ENCODE measurements at places on chromosomes 16 and 17. TPM values are rescaled to one million over a fixed set of nuclear protein-coding genes. Genes with fewer than 3 reads are reported as not detected.

GRCh38 chr17:40056379-40057015, 2.3 kb upstream of the MED24 start:
- no peak for DNase-seq

- DNase-seq: no peak
Observed at GRCh38 chr17:21357281-21357680, 18.9 kb upstream of the KCNJ12 start.

KRT25 gene
- total RNA-seq: not detected

GRCh38 chr17:71455219-71455618, 665.6 kb upstream of the SOX9 start:
- no peak for DNase-seq

DNA sequence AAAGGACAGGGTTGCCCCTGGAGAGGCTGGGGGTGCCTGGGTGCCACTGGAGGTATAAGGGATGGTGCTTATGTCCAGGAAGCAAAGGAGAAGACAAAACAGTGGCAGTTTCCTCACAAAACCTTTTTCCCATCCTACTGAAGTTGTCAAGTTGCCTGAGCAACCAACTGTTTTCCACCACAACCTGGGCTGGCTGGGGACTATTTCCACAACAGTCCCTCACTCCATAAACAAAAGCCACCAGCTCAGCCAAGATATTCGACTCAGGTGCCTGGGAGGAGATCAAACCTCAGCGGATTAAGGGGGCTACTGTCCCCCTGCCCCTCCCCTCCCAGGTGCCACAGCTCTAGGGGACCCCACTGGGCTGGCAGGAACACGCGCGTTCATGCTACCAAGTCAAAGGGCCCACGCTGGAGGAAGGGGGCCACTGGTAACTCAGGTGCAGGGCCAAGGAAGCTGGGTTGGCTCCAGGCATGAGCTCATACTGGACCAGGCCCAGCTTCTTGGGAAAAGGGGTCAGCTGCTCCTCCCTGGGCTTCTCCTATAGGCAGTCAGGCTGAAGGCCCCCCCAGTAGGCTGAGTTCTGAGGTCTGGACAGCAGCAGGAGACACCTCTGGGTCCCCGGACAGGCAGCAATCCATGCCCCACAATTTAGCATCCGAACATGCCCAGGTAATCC, 45.7 kb upstream of the MRPS23 start:
- DNase-seq: no peak

DNA sequence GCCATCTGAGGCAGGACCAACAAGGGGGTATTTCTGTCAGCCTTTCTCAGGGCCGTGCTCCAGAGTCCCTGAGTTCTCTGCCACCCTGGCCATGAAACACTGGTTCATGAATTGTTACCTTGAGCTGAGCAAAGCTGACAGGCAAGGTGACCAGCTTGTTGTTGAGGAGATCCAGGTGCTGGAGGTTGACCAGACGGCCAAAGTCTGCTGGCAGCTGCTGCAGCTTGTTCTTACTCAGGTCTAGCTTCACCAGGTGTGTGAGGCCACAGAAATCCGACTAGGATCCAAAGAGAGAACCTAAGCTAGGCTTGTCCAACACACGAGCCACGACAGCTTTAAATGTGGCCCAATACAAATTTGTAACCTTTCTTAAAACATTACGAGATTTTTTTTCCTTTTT, 4.7 kb downstream of the LRRC59 start:
- DNase-seq: no peak

GRCh38 chr17:79039171-79039570, 15.2 kb downstream of the C1QTNF1 start:
- DNase-seq: no peak

UTP4 gene
- 39.1 TPM for total RNA-seq

GNG13 gene
- total RNA-seq: not detected

- DNase-seq: peak; percentile 1
Observed at GRCh38 chr16:77499373-77500285, 64.8 kb upstream of the ADAMTS18 start.

MYH2 gene
- not detected for total RNA-seq

COL1A1 gene
- total RNA-seq: 26.1 TPM

DNA sequence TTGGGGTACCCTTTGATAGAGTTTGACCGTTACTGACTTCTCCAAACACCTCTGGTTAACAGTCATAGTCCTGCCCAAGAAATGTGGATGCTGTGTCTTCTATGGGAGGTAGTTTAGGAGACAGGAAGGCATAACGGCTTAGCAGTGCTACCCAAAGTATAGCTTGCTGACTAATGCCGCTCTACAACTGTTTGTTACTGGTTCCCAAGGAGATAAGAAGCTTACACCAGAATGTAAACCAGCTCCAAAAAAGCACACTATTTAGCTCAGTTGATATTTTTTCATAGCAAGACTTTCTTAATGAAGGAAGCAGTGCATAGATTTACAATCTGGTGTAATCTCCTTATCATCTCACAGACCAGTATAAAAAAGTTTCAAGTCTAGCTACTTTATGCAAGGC, 95.7 kb downstream of the HS3ST3B1 start:
- DNase-seq: no peak

DNA sequence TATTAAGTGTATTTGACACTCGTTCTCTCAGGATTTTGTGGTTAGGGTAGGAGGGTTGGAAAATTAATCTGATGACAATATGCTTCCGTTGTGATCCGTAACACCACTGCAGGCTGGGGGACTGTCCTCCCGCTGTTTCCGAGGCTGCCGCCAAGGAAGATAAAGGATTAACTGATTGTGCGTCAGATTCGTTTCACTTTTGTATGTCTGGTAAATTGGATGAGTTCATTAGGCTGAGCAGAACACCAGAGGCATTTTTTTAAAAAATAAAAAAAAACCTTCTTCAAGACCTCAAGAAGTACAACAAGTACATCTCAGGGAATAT, 486.7 kb upstream of the SALL1 start:
- no peak for DNase-seq

HCRT gene
- 0.41 TPM for total RNA-seq

DNA sequence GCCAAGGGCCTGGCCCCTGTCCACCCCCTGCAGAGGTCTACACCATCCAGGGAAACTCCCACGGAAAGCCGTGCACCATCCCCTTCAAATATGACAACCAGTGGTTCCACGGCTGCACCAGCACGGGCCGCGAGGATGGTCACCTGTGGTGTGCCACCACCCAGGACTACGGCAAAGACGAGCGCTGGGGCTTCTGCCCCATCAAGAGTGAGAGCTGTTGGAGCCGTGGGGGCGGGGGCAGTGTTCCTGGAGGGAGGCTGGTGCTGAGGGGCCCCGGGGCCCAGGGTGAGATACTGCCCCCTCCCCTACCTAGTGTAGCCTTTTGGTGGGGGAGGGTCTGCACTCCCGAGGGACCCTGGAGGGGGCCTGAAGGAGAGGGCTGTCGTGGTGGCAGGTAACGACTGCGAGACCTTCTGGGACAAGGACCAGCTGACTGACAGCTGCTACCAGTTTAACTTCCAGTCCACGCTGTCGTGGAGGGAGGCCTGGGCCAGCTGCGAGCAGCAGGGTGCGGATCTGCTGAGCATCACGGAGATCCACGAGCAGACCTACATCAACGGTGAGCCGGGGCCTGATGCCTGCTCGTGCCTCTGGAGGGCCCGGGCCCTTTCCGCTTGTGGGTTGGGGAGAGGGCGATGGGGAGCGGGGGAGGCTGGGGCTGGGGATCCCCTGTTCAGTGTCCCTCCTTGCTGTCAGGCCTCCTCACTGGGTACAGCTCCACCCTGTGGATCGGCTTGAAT, 38.8 kb downstream of the MRC2 start:
- DNase-seq: peak; percentile 8

CCL3 gene
- 2.0 TPM for total RNA-seq

DNA sequence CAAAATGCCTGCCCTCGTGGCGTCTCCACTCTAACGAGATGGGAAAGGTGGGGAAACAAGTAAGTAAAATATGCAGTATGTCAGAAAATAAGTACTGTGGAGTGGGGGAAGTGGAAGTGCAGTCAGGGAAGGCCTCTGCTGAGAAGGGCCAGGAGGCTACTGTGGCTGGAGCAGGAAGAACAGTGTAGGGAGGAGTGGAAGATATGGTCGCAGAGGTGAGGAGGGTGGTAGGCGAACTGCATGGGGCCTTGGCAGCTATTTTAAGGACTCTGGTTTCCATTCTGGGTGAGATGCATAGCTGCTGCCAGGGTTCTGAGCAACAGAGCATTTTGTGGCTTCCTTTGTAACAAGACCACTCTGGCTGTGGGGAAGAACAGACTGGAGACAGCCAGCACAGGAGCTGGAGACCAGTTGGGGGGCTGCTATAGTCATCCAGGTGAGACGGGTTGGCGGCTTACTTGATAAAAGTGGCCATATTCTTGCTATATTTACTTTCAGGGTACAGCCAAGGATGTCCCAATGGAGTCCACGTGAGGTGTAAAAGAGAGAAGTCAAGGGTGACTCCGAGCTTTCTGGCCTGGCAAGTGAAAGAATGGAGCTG, 42.6 kb downstream of the CYTH1 start:
- no peak for DNase-seq

DNA sequence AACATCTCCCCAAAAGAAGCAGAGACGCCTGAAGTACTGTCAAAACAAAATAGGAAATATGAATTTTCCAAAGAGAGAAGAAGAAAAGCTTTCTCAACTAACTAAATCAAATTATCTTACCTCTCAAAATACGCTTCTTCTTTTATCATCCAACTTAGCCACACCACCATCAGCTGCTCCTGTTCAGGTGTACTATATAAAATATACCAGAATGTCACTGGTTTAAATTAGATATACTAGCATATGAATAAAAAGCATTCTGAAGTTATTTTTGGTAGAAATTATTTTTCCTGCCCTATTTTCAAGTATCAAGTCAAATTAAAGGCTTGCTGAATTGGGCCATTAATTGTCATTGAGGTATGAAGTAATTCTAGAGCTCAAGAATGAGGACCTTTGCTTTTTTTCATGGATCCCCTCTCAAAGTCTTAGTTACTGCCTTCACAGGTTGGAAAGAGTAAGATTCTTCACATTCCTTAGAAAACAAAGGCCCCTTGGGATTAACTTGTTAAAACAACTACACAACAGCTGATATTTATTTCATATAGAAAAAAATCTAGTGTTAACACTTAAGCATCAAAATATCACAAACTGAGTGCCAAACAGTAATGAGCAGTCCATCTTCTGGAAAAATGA, 30.1 kb downstream of the INTS2 start:
- no peak for DNase-seq

NDRG4 gene
- 230 TPM for total RNA-seq

DNA sequence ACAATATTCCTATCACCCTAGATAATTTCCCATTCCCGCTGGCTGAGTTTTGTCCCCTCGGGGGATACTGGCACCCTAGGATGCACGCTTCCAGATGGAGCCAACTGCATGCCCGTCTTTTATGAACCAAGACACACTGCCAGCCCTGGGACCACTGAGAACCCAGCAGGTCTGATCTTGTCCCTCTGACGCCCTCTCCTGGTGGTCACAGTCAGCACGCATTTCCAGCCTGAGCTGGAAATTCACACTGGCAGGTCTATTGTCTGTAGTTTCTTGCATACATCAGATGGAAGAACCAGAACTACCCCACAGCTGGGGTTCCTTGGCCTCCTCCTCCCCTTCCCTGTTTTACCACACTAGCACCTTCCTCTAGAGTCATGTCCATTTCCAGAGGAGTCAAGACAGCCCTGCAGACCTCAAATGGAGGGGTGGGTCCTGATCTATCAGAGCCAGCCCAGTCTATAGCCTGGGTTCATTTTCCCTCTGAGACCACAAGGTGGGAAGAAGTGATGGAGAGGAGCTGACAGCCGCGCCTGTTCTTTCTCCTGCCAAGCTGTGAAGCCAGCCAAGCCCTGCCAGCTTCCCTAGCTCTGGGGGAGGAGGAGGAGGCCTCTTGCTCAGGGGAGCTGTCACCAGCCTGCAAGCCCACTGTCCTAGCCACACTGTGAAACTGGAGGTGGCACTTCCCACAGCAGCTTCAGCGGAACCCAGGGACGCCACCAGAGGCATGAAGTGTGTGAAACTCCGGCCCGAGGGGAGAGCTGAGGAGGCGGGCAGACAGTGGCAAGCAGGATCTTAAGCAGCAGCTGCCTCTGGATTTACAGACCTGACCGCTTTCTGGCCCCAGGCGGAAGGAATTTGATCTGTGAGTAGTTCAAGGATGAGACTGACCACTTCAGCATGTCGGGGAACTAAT, 29.3 kb downstream of the MXRA7 start:
- no peak for DNase-seq

TEKT5 gene
- total RNA-seq: 1.6 TPM

PRSS33 gene
- not detected for total RNA-seq

ITGAL gene
- 0.82 TPM for total RNA-seq

CRISPLD2 gene
- total RNA-seq: 3.3 TPM

DNA sequence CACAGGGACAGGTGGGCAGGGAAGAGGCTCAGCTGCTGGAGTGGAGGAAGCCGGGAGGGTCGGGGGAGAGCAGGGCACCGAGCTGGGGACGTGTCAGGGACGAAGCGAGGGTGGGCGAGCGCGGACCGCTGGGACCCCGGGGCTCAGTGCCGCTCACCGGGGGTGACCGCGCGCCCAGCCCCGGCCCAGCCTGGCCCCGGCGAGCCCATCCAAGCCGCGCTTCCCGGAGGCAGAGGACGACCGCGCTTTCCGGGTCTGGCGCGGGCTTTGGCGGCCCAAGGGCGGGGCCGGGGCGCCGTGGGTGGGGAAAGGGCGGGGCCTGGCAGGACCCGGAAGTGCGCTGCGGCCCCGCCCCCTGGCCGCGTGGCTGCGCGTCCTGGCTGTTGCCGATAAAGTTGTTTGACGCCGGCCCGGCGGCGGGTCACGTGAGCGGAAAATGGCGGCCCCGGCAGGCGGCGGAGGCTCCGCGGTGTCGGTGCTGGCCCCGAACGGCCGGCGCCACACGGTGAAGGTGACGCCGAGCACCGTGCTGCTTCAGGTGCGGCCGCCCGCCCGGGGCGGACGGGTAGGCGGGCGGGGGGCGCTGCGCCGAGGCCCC, at the start of gene ASPSCR1:
ASPSCR1 (plus strand) TSS at position 419 of the 598 bp plus-strand sequence; CDS start at position 437, 18 bp downstream.
- DNase-seq: peak; percentile 96

All from frontal cortex (tissue), 4 donors.